ENCODE measurements at places on chromosomes 2 and 18.

DNA sequence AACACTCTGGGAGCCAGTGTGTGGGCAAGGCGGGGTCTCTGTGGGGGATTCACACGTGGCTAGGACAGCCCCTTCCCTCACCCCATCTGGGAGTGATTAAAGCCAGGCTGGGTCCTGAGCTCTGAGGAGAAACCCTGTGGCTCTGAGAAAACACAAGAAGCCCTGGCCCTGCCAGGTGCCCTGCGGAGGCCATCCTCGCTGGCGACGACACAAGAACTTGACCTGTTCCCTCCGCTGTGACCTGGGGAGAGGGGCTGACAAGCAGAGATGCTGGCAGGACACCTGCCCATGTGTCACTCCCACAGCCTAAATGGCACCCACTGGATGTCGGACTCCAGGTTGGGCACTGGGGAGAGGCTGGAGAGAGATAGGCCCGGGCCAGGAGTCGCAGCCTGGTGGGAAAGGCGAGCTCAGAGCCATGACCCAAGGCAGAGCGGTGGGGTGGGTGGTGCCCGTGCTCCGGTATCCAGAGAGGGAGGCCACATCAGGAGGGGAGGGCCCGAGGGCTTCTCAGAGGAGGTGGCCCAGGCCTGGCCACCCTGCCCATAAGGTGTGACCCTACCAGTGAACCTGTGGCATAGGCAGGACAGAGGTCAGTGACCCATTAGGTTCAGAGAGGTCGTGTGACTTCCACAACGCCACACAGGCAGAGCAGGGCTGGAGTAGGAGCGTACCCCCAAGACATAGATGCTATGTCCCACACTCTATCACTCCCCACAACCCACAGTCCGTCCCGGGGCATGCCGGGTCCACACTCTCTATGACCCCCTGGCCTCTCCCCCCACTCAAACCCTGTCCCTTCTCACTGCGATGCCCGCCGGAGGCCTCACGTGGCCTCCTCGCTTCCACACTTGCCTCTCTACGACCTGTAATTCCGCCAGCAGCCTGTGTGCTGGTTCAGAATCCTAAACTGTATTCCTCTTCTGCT lies 59.4 kb upstream of the HPCAL1 start:
- H3K27ac ChIP-seq, result no peak overlapping the region
- no peaks in the 10 kb centered on the region for H3K27me3 ChIP-seq
- no peaks in the 10 kb centered on the region for H3K36me3 ChIP-seq

- H3K4me3 ChIP-seq, result no peak overlapping the region
- no peak for DNase-seq
- no peak overlapping the region for H3K27ac ChIP-seq
- no peaks in the 10 kb centered on the region for H3K36me3 ChIP-seq
Measured at GRCh38 chr18:29651122-29651680, 1391.3 kb downstream of the DSC3 start.

DNA sequence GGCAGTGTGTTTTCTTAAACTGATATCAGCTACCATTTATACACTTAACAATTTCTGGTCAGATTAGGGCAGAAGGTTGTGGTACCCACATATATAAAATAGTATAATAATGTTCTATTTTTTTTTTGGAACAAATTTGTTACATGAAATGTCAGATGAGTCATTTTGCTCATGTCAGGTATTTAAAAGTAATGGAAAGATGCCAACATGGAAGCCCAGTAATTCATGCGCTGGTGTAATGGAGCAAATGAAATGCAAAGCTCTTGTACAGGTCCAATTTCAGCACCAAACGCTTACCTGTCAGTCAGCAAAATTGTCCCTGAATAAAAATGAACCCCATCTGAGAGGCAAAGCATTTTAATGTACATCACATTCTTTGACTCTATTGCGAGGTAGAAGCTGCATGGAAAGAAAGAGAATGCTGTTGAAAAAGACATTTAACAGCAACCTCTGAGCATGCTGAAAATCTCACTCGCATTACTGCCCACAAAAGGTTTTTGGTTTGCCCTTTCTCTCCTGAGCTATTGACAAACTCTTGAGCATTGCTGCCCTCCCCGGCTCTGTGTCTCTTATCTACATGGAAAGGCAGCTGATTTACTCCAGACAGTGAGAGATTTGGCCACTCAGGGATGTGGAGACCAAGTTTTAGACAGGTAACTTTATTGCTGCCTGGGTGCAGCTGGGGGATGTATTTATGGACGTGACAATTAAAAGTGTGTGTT lies 217.5 kb downstream of the CAMKMT start:
- no peak overlapping the region for H3K27ac ChIP-seq
- H3K27me3 ChIP-seq, result no peaks in the 10 kb centered on the region

DNA sequence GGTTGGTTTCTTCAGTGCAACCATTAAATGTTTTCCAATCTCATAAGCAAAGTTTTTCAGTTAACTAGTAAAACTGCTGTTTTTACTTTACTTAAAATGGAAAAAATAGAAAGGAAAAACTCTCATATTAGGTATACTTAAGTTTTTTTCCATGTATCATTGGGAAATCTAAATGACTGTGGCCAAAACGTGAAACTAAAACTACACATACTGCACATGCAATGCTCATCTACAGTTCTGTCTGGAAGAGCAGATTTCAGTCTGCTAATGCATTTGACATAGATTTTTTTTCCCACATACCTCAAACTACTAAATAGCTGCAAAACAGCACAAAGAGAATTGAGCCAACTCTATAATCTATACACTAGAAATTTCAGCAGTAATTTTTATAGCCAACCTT lies 62.6 kb downstream of the COL5A2 start:
- no peaks in the 10 kb centered on the region for H3K4me1 ChIP-seq
- peaks cover 4% of the 10 kb centered on the region for H3K27me3 ChIP-seq
- no peak overlapping the region for H3K4me3 ChIP-seq
- DNase-seq, result no peak
- no peak overlapping the region for H3K27ac ChIP-seq

Measured in DND-41 (cell line).